T-helper 1 cell (primary cell): ENCODE measurements at places on chromosomes 1 and 21.

- no peak for DNase-seq
Measured at GRCh38 chr1:175744833-175745232, 1.4 kb upstream of the TNR start.

GRCh38 chr1:30950700-30951099, 42.1 kb upstream of the SDC3 start:
- no peak for DNase-seq

DNA sequence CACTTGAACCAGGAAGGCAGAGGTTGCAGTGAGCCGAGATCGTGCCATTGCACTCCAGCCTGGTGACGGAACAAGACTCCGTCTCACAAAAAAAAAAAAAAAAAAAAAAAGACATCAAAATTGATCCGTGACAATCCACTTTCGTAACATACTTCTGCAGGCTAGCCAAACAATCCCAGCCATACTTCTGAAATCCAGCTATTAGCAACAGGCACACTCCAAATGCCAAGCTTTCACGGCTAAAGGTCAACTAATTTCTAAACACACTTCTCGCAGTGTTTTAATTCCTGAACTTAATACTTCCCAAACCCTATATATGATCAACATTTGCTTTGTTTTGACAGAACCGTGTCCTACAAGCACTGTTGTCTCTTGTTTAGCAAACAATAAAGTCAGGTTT, 411.3 kb upstream of the RUNX1 start:
- no peak for DNase-seq

GRCh38 chr21:34673006-34673405, 4.2 kb downstream of the CLIC6 start:
- DNase-seq, result no peak

DNA sequence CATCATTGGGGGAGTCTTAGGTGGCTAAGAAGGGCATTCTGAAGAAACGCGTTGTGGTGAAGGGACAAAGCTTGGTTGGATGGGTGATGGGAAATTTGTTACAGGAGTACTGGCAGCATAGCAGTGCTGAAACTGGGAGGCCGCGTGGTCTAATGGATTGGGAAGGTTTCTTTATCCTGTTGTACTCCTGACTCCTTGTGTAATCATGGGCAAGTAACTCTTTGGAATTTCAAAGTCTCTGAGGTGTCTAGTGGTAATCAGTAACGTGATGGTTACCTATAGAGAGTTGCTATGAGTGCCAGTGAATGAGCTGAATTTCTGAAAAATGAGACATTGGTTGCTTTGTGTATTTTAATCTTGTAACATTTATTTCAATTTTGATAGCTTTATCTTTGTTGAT, 18.5 kb downstream of the DONSON start:
- DNase-seq, result no peak

- DNase-seq, result no peak
Measured at GRCh38 chr1:242416657-242417056, 107.8 kb downstream of the PLD5 start.

DNA sequence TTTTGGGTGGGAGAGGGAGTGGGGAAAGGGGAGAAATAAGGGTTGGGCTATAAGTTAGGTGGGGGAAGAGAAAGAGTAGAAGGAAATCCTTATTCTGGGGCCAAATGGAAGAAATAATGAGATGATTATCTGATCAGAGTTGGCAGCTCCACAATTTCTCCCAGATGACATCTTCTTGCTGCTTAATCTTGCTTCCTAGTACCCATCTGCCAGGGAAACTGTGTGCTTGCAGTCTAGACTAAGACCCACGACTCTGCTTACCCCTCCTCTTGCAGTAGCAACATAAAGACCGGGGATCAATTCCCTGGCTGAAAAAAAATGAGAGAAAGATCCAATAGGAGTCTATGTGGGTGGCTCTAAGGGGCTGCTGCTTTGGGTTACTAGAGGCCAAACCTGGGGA, 95.6 kb downstream of the PAPPA2 start:
- no peak for DNase-seq

GRCh38 chr1:205561501-205562203, 57.2 kb downstream of the CDK18 start:
- DNase-seq, result no peak

- DNase-seq, result no peak
Measured at GRCh38 chr1:6180268-6180706, at the start of gene CHD5. Gene CHD5 (minus strand): TSS chr1:6180321. CDS start chr1:6180023, 298 bp downstream.

GRCh38 chr1:228974273-228974672, 239.0 kb downstream of the RHOU start:
- DNase-seq, result no peak

- peak; percentile 77 for DNase-seq
Measured at GRCh38 chr1:10939654-10940450, 72.6 kb upstream of the TARDBP start.

GRCh38 chr1:13764588-13765332, 64.8 kb downstream of the PRDM2 start:
- no peak for DNase-seq

DNA sequence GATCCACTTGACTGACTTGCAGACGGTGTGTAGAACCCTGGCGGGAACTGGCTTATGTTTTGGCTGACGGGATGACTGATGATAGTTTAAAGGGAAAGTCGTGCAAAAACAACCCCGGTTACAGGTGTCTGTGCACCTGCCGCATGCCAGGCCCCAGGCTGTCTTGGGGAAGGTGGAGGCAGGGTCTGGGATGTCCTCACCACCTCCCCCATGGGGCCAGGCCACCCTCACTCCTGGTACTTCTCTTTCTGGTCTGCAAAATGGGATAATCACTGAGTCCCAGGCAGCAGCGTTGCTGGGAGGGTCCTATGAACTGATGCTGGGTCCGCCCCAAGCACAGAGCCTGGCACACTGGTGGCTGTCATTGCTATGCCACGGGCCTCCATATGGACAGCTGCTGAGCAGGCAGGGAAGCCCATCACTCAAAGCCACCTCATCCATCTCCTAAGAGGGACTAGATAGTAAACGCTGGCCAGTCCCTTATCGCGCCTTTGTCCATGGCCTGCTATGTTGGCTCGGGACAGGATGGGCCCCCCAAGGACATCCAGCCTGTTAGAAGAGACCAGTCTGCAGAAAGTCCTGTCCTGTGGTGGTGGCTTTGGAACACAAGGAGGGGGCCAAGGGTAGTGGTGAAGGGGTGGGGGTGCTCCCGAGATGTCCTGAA, 15.0 kb upstream of the SLC2A7 start:
- DNase-seq, result no peak

- DNase-seq, result no peak
Measured at GRCh38 chr1:114131526-114132220, 22.0 kb downstream of the SYT6 start.

DNA sequence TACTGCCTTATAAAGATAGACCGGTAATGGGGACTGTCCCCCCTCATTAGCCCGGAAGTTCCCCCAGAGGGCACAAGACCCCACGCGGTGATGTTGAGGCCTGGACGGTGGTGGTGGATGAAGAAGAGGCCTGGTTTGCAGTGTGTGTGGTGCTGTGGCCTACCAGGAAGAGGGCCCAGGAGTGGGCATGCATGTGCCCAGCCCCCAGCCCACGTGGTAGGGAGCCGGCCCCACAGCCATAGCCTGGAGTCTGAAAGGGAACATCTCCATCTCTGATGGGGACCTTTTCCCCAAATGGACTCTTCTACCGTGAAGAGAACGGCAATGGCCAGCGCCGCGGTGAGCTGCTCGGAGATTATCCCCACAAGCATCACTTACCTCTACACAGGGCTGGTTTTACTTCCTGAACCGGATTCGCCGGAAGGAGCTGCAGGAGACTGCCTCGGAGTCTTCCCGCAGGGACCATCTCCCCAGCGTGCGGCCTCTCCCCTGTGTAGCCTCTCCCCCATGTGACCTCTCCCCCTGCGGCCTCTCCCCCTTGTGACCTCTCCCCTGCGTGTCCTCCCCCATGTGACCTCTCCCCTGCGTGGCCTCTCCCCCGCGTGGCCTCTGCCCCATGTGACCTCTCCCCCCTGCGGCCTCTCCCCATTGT, 20.6 kb downstream of the RRP1 start:
- DNase-seq, result no peak

DNA sequence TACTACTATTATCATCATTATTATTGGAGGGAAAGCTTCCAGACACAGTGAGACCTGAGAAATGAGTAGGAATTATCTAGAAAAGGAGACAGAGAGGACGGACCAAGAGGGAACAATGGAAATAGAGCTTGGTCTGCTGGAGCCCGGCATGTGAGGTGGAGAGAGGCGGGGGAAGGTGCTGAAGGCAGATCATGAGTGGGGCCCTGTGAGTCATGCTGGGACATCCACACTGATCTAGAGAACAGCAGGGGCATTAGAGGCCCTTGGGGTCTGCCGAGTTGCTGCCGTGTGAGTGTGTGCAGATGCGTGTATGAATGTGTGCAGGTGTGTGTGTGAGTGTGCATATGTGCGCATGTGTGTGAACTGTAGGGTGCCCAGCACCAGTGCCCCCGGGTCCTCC, 65.7 kb downstream of the TMCO4 start:
- DNase-seq, result no peak

DNA sequence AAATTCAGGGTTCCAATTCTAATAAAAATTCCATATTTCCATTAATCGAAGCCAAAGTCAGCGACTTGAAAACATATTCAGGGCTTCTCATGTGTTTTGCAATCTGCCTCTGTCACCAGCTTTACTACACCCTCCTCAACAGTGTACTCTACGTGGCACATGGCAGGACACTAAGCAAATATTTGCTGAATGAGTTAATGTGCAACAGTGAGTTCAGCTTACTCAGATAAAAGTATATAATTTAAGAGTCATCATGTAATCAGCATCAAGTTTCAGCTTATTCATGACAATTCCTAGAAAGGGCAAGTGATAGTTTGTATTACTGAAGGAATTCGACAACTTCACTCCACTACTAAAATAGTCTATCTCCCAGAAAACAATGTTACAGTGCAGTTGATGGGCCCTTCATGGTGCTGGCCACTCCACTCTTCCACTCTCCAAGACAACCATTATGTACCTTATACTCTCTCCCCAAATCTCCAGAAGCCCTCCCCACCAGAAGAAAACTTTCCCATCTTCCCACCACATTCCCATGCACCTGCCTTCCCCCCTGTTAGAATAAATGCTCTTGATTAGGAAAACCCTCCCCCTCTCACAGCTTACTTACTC, 97.3 kb downstream of the TTLL7 start:
- no peak for DNase-seq

GRCh38 chr1:183808296-183809027, 3.5 kb downstream of the RGL1 start:
- DNase-seq, result no peak

DNA sequence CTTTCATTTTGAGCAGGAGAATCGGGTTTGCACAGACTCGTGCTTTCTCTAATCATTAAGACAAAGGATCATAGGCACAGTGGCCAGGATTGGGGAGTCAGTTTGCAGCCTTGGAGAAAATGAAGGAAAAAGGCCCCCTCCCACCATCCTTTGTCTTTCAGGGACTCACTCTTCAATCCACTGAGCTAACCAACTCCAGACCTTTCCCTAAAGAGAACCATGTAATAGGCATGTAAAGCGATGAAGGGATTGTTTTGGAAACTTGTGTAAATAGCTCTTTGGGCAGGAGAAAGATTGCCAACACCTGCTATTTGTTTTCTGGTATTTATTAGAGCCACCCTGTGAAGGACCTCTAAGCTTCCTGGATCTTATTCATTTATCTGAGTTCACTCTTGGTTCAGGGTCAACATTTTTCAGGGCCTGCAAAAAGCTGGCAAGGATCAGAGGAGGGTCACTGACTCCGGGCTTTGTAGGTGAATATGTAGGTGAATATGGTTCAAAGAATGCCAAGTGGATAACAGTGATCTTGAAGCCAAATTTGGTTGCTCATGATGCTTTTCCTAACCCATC, 192.6 kb upstream of the FGGY start:
- no peak for DNase-seq

- DNase-seq, result no peak
Measured at GRCh38 chr1:40438391-40439015, 11.8 kb upstream of the ZFP69B start.

GRCh38 chr1:84705513-84705912, 15.3 kb upstream of the SSX2IP start:
- DNase-seq, result no peak

DNA sequence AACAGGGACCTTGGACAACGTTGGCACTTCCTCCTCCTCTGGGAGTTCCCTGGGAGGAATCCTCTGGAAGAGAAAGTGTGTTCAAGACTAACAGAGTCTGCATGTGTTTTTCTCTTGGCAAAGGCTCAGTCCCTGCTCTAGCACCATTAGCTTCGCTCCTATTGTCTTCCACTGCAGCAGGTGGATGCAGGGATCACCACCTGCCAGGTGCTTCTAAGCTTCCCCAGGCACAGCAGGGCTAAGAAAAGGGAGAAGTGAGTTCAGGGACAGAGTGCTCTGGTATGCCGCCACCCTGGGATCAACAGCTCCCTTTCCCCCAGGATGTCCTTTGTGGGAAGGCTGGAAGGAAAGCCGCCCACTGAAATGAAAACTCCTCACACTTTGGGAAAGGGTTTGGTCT, 43.9 kb upstream of the IL20 start:
- DNase-seq, result no peak

GRCh38 chr1:165449131-165449530, 4.2 kb upstream of the RXRG start:
- no peak for DNase-seq

GRCh38 chr1:180594723-180595122, 36.0 kb downstream of the OVAAL start:
- DNase-seq, result no peak

DNA sequence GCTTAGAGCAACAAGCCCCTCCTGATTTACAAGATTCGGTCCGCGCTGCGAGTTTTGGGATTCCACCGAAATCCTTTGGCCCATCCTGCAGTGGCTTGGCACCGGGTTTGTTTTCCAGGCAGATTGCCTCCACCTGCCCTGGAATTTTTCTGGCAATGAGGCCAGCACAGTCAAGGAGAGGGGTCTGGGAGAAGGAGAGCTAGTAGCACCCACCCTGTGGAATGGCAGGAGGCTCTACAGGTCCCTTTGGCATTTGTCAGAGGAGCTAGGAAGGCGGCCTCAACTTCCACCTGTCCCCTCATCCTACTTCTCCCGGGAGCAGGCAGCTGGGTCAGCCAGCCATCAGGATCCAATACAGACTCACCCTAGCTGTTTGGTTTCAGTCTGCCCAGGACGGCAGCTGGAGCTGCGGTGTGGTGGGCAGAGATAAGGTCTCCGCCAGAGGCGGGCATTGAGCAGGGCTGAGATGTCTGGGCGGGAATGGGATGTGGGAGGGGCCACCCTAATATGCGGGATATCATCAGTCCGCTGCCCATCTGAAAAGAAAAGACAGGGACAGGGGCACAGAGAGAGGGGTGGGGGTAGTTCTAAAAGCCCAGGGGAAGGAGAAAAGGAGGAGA, 37.8 kb upstream of the PRELP start:
- DNase-seq, result no peak

- DNase-seq, result no peak
Measured at GRCh38 chr1:246292571-246292970, 214.5 kb downstream of the SMYD3 start.

DNA sequence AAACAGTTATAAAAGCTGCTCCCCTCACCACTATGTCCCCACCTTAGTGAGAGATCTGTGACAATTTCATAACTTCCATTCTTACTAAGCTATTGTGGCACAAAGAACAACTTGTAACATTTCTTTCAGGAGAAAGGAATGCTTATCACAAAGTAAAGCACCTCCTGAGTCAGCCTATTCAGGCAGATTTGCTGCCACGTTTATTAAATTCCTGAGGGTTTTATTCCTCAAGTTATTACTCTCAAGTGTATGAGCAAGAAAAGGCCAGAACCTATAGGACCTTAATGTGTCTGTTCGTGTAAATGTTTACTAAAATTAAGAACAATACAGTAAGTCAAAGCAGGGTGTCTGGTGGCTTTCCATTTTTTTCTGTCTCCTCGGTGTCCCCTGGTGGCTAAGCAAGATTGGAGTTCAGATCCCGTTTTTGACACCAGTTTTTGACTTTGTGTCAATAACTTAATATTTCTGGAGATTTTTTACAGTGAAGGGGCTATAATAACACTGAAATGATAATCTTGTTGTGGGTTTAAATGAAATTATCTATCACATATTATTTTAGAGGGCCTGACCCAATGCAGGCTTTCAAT, 1539.6 kb downstream of the BRINP3 start:
- no peak for DNase-seq
